Esophagus squamous epithelium (tissue), 5 donors: ENCODE measurements at places on chromosomes 7 and 10.

- H3K27me3 ChIP-seq: peaks cover 4% of the 10 kb centered on the region
- no peak overlapping the region for H3K4me3 ChIP-seq
- H3K27ac ChIP-seq: no peak overlapping the region
- H3K4me1 ChIP-seq: peaks cover 22% of the 10 kb centered on the region
- DNase-seq: no peak
Measured at GRCh38 chr10:133230387-133231195, 574 bp downstream of the UTF1 start.

GRCh38 chr7:12716134-12716681 is 28.8 kb downstream of the ARL4A start:
- H3K36me3 ChIP-seq: no peaks in the 10 kb centered on the region
- H3K27me3 ChIP-seq: no peaks in the 10 kb centered on the region
- DNase-seq: no peak
- peaks cover 34% of the 10 kb centered on the region for H3K4me1 ChIP-seq
- H3K4me3 ChIP-seq: no peak overlapping the region

DNA sequence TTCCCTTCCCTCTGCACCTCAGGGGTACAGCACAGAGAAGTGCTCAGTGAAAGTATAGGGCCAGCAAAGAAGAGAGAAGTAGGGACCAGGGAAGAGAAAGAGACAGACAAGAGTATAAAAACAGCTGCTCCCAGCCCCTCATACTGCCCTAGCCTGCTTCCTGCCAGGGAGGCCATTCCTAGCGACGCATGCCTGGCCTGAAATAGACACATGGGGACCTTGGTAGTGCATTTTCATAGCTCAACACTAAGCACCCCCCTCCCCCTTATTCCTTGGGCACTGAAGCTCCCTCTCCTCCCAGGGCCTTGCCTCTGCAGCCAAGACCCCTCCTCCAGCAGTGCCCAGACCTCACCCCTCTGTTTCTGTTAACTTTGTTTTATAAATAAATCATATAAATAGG is 64.7 kb downstream of the ZMIZ1 start:
- no peak overlapping the region for H3K27ac ChIP-seq
- H3K27me3 ChIP-seq: no peaks in the 10 kb centered on the region
- H3K4me1 ChIP-seq: peaks cover 75% of the 10 kb centered on the region
- H3K36me3 ChIP-seq: peaks cover 4% of the 10 kb centered on the region

- H3K36me3 ChIP-seq: no peaks in the 10 kb centered on the region
- no peaks in the 10 kb centered on the region for H3K4me1 ChIP-seq
- DNase-seq: no peak
- H3K27me3 ChIP-seq: no peaks in the 10 kb centered on the region
- no peak overlapping the region for H3K27ac ChIP-seq
Measured at GRCh38 chr10:6445671-6446316, 134.3 kb downstream of the PRKCQ start.

GRCh38 chr10:97684866-97685394 is 2.1 kb downstream of the AVPI1 start:
- peaks cover 58% of the 10 kb centered on the region for H3K4me1 ChIP-seq
- peaks cover under 1% of the 10 kb centered on the region for H3K36me3 ChIP-seq
- no peaks in the 10 kb centered on the region for H3K27me3 ChIP-seq
- H3K4me3 ChIP-seq: peak overlapping the region; percentile 82
- H3K27ac ChIP-seq: peak overlapping the region; percentile 97

GRCh38 chr10:112526139-112526538 is 79.1 kb downstream of the VTI1A start:
- H3K36me3 ChIP-seq: no peaks in the 10 kb centered on the region
- H3K4me1 ChIP-seq: peaks cover 6% of the 10 kb centered on the region
- no peak for DNase-seq
- H3K27ac ChIP-seq: no peak overlapping the region

- no peaks in the 10 kb centered on the region for H3K27me3 ChIP-seq
- DNase-seq: no peak
- no peak overlapping the region for H3K27ac ChIP-seq
- peak overlapping the region; percentile 81 for H3K4me3 ChIP-seq
Measured at GRCh38 chr10:43647576-43647975, 1.1 kb downstream of the ZNF32 start.

GRCh38 chr7:106848851-106849442 is 16.1 kb upstream of the PIK3CG start:
- no peaks in the 10 kb centered on the region for H3K4me1 ChIP-seq
- H3K27ac ChIP-seq: no peak overlapping the region
- no peak for DNase-seq
- H3K36me3 ChIP-seq: no peaks in the 10 kb centered on the region
- H3K4me3 ChIP-seq: no peak overlapping the region

DNA sequence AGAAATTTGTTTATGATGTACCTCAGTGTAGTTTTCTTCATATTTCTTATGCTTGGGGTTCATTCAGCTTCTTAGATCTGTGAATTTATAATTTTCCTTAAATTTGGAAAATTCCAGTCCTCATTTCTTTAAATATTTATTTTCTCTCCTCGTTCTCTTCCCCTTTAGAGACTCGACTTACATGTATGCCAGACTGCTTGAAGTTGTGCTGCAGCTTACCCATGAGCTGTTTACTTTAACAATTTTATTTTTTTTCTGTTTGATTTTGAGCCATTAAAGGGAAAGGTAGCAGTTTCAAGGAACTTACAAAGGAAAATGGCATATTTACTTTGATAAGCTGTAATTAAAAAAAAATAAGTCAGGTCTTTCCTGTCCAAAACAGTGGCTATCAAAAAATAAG is 123.0 kb upstream of the ZNF32 start:
- no peaks in the 10 kb centered on the region for H3K36me3 ChIP-seq
- DNase-seq: no peak
- H3K4me3 ChIP-seq: no peak overlapping the region
- H3K27ac ChIP-seq: no peak overlapping the region

- no peaks in the 10 kb centered on the region for H3K27me3 ChIP-seq
- peaks cover 4% of the 10 kb centered on the region for H3K4me1 ChIP-seq
- peak overlapping the region; percentile 41 for H3K27ac ChIP-seq
- no peak overlapping the region for H3K4me3 ChIP-seq
- H3K36me3 ChIP-seq: no peaks in the 10 kb centered on the region
Measured at GRCh38 chr10:32985775-32986350, 27.8 kb upstream of the ITGB1 start.

DNA sequence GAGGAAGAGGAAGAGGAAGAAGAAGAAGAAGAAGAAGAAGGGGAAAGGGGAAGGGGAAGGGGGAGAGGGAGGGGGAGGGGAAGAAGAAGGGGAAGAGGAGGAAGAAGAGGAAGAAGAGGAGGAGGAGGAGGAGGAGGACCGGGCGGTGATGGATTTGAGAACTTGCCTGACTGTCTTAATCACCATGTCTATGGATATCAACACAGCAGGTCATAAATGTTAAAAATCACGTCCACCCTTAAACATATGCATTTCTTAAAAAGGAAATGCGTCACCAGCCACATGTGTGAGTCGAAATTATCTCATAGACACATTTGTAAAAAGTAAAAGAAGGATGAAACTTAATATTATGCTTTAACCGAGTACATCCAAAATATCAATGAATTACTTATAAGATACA is 42.1 kb upstream of the INSIG1 start:
- no peak overlapping the region for H3K4me3 ChIP-seq
- peaks cover 9% of the 10 kb centered on the region for H3K4me1 ChIP-seq
- no peak for DNase-seq
- H3K27ac ChIP-seq: no peak overlapping the region
- H3K36me3 ChIP-seq: no peaks in the 10 kb centered on the region
- H3K27me3 ChIP-seq: no peaks in the 10 kb centered on the region

GRCh38 chr7:28037220-28038010 is 143.2 kb downstream of the JAZF1 start:
- no peak for DNase-seq
